HS-27A (cell line): ENCODE measurements at places on chromosomes 2 and 18.

- no peak for DNase-seq
Measured at GRCh38 chr2:84458551-84459017, 496 bp downstream of the SUCLG1 start.

GRCh38 chr2:169362894-169363559, 693 bp upstream of the LRP2 start:
- DNase-seq: no peak

DNA sequence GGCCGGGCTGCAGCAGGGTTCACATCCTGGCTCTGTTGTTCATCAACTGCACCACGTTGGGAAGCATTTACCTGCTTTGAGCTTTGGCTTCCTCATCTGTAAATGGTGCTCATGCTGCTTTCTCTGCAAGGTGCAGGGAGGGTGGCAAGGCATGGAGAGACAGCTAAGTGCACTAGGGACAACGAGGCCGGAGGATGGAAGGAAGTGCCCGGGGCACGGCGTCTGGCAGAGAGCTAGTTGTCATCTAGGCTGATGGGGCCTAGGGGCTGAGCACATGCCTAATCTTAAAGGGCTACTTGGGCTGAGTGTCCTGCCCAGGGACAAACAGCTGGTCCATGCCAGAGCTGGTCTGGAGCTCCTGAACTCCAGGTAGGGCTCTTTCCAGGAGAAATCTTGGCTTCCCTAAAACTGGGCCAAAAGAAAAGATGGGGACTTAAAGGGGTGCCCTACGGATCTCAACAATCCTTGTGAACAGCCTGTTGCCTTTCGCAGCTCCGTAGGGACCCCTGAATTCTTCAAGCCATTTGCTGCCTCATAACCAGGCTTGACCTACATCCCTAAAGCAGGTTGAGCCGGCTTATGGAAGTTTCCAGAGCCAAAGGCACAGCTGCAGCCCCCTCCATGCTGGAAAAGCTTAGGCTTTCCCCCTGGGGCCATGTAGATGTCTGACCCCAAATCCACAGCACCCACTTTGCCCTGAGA, 130.8 kb downstream of the SMAD7 start:
- no peak for DNase-seq

DNA sequence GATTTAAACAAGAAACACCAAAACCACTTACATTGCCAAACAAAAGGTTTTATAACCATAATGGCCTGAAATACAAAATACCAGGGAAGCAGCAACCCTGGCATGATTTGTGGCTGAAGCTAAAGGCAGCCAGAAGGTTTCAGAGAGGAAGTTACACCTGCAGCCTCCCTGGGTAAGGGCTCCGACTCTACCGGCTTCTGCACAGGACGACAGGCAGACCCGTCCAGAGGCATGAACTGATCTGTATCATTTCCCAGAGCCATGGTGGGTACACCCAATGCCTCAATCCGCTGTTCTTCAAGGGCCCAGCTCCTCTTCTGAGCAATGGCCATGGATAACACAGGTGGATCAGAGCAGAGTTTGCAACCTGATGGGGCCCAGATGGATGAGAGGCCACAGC, 71.6 kb downstream of the PXDN start:
- DNase-seq: no peak

GRCh38 chr2:74105413-74105812, 42.3 kb downstream of the BOLA3 start:
- DNase-seq: no peak

DNA sequence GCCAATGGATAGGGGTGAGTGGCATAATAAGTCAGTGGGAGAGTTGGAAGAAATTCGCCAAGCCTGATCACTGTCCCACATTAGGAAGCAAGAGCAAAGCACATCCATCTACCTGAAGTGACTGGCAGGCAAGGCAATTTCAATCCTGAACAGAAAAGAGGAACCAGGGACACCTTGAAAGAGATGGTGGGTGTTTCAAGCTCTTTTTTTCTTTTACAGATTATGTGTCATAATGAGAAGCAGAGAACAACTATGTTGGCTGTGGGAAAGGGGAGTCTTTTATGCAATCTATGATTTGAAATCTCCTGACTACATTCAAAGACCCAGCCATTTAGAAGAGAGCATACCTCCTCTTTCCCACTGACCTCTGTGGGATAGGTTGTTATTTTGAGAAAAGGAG, 63.5 kb downstream of the TGIF1 start:
- DNase-seq: no peak

DNA sequence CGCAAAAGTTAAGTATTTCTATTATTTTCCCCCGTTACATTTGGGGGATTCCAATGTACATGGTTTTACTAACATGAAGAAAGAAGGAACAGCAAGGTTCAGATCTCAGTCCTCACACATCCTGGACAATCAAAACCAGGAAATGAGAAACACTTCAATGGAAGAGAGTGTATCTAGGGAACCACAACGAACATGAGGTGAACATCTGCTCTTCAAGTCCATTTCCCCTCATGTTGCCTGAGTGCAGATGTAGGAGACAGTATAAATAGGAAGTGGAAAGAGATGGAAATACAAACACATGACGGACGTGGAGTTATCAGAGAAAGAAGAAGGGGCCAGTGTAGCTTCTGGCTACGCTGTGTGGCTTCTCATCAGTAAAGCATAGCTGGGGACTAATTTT, 52.6 kb downstream of the CHN1 start:
- DNase-seq: no peak
